ENCODE measurements at places on chromosomes 7 and 10.

- DNase-seq = no peak
Observed at GRCh38 chr10:4359003-4359402, 467.0 kb upstream of the AKR1E2 start.

GRCh38 chr7:13197501-13197900 is 510.1 kb downstream of the ARL4A start:
- DNase-seq = peak; percentile 58

DNA sequence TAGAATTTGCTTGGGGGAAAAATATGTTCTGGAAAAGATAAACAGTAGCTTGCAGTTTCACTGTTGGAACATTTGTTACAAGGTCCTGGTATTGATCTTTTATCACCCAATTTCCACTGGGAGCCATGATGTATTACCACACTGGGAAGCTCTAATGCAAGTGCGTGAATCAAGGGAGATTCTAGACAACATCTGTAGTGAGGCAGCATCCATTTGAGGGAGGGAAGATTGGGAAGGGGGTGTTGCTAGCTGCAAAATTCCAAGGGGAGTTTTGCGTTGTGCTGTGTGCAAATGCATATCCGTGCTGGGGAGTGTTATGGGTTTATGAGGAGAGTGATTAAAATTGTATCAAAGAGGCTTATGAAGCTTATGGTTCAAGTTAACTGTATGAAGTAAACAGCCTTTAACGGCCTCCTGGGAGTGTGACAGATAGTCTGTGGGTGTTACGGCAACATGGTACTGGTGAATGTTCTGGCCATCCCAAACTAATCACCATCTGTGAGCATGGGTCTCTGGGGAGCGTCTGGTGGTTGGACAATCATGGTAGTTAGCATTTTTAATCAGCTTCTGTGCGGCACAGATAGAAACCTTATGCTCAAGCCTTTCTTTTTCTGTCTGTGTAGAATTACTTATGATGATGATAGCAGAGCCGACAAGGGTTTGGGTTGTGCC is 601.9 kb upstream of the GALNT17 start:
- no peak for DNase-seq

DNA sequence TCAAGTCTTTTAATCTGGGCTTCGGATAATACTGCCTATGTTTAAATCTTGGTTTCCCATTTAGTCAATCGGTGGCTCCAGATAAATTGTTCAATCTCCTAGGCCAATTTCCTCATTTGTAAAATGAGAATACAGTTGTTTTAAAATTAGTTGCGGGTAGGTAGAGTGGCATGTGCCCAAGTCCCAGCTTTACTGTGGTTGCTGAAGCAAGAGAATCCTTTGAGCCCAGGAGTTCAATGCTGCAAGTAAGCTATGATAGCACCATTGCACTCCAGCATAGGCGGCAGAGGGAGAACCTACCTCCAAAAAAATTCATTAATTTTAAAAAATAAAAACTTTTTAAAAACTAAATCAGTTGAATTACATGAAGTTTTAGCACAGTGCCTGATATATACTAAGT is 7.3 kb downstream of the RNF216 start:
- no peak for DNase-seq

GRCh38 chr10:97858001-97858439 is 8.4 kb downstream of the GOLGA7B start:
- no peak for DNase-seq

DNA sequence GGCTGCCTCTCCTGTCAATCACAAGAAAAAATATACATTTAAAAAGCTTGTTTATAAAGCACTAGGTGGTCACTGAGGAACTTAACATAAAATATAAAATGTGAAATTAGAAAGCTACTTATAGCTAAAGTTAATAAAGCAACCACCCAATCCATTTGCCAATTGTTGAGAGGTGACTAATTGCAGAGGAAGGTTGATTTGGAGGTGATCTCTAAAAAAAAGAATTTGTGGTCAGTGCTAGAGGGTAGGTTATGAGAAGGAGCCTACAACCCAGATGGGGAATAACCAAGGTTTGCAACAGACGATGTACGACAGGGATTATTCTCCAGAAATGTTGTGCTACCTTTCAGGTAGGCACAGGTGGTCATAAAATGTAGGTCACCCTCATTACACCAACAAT is 444.2 kb upstream of the C7orf33 start:
- DNase-seq = no peak

DNA sequence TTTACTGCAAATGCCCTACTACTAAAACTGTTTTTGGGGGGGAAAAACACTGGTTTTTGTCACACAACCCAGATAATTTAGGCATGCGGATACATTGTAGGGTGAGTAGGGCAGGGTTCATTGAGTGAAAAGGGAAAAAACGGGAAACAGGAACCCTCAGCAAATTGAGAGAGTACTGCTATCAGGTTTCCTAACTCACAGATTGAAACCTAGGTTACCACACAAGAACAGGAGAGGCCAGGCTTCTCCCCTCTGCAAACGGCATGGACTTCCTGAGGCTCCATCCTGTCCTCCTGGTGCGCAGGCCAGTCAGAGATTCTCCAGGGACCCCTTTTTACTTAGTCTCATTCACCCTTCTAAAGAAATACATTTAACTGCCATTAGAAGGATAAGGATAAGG is 30.6 kb downstream of the AVL9 start:
- DNase-seq = no peak

DNA sequence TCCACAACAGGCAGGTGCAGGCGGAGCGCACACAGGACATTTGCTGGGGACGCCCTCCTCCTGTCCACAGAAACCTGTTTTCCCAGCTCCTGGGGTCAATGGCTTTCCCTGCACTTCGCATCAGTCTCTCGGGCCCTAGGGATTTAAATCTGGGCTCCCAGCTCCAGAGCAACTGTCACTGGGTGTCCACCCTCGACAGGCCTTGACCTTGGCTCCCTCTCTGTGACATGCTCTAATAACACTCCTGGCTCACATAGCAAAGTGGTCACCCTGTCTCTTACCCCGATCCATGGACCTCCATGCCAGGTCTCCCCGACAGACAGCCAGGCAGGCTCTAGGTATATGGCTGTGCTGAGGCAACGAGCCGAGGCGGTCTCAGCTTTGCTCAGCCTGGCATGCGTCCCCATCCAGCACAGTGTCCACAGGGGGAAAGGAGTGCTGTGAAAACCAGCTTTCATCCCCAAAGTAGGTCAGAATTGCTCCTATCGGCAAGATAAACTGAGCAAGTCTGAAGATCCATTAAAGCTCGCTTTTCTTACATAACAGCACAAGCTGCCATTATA is 195.6 kb downstream of the TNS3 start:
- no peak for DNase-seq

GRCh38 chr10:32413513-32413912 is 32.4 kb upstream of the CCDC7 start:
- DNase-seq = peak; percentile 100

Measured in fibroblast of lung (primary cell).